ENCODE measurements at places on chromosomes 11 and 22.
A peak's percentile ranks its signal among the peaks of the same experiment; 100 is the strongest.

DNA sequence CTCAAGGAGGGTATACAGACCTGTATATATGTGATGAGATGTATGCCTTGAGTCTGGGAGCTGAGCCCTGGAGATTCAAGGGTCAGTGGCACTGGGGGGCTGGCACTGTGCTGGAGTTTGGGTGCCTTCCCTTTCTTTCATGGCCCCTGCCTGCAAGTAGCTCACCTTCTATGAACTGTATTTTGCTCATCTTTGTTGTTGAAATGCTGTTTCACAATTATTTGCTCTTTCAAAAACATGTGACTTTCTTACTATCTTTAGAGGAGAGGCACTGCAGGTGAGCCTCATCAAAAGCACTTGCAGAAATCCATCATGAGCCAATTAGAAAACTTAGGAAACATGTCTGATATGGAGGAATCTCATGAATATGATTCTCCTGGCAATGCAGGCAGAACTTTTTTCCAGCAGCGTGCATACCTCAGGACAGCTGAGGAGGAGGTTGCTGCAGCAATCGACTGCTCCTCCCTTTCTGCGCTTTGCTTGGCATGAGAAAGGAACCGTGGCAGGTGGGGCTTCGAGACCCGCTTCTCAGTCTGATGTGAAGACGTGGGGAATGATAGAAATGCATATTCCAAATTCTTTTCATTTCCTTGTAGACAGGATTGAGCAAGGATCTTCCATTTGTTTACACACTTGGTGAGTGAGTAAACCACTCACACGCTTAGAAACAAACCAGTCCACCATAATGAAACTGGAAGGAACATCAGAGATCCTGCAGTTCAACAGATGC lies 178.4 kb upstream of the E2F8 start:
- no peak for DNase-seq

GRCh38 chr11:15793043-15793996 lies 563.0 kb downstream of the SOX6 start:
- no peak for DNase-seq

DNA sequence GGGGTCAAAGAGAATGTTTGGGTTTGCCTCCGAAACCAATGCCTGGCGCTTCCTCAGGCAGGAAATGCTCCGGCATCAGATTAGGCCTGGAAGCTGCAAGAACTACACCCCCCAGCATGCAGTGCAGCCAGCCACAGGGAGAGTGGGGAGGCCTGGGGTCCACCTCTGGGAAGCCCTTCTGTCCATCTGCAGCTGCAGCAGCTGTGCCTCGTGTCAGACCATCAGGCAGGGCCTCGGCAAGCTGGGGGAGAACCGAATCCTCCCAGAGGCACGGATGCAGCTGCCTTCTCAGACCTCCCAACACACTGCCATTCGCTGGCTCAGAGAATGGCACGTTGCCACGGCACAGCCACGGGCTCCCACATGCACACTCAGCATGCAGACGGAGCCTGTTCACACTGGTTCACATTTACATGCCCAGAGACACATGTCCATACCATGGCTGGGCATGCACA lies 57.4 kb downstream of the NECTIN1 start:
- no peak for DNase-seq

DNA sequence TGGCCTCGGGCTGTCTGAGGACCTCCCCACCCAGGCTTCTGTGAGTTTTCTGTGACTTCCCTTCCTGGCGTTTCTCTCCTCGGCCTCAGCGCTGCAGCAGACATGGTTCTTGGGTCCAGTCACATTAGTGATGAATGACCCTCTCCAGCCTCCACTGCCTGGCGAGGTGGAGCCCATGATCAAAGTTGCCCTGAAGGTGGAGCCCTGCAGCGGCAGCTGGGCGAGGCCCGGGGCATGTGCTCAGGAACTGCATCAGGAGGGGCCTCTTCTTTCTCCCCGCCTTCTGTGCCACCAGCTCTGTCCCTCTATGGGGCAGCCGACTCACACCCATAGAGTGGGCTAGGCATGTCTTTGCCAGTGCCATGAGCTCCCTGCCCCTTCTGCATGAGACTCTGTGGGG lies 1079.7 kb downstream of the TBC1D22A start:
- no peak for DNase-seq

DNA sequence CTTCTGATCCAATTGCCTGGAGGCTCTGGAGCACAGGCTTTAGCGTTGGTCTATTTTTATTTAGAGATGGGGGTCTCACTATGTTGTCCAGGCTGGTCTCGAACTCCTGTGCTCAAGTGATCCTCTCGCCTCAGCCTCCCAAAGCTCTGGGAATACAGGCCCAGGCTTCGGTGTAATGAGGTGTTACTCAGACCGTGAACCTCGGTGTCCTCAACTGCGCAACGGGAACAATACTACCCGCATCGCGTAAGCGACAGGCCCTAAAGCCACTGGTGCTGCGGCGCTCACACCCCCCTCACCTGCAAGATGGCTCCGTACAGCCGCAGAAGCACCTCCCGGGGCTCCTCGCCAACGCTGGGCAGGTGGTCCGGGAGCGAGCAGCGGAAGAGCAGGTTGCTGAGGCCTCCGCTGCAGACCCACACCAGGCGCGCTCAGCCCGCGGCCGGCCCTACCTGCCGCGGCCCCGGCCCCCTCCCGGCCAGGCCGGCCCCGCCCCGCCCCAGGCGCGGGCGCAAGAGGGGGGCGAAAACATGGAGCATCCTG lies 628 bp downstream of the CHKB start:
- DNase-seq: no peak

- no peak for DNase-seq
Observed at GRCh38 chr11:119607726-119608125, 121.3 kb downstream of the NECTIN1 start.

DNA sequence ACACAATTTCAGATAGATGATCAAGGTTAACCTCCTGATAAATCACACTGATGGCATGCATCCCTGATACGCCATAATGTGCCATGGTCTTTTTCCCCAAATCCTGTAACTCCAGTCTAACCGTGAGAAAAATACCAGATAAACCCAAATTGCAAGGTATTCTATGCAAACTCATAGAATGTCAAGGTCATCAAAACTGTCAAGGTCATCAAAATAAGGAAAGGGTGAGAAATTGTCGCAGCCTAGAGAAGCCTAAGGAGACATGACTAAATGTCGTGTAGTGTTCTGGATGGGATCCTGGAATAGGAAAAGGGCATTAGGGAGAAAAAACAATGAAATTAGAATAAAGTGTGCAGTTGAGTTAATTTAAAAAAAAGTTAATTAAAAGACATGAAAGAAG lies 4.7 kb downstream of the TTC12 start:
- DNase-seq: no peak

GRCh38 chr11:34105957-34106504 lies 602 bp downstream of the NAT10 start:
- no peak for DNase-seq

- no peak for DNase-seq
Observed at GRCh38 chr22:24744638-24745037, 29.9 kb downstream of the PIWIL3 start.

DNA sequence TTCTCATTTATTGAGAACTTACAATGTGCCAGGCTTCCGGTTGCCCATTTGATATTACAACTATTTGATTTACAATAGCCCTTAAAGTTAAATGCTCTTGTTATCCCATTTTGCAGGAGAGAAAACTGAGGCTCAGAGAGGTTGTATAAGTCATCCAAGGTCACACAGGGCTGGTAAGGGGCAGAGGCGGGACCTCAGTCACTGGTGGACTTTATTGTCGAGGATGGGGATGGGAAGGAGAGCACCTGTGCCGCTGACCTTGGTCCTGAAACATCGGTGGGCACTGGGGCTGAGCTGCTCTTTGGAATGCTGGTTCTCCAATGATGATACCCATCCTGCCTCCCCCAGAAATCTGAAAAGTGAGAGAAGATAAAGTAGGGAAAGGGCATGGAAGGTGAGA lies 265.4 kb downstream of the MIAT start:
- DNase-seq: no peak

- peak; percentile 90 for DNase-seq
Observed at GRCh38 chr11:14519917-14520746, at the start of gene PSMA1. Gene PSMA1, minus strand, starts transcription at chr11:14520386. Its CDS starts 87 bp downstream, at chr11:14520299.

- no peak for DNase-seq
Observed at GRCh38 chr11:110415081-110415480, 14.7 kb upstream of the FDX1 start.

GRCh38 chr22:38623351-38623750 lies 32.8 kb downstream of the FAM227A start:
- no peak for DNase-seq

GRCh38 chr11:64150481-64151239 lies 15.3 kb downstream of the MACROD1 start:
- no peak for DNase-seq

GRCh38 chr11:4684631-4685285 lies 12.9 kb downstream of the OR51E2 start:
- DNase-seq: no peak

- DNase-seq: no peak
Observed at GRCh38 chr11:70952191-70952590, 300.2 kb downstream of the SHANK2 start.

DNA sequence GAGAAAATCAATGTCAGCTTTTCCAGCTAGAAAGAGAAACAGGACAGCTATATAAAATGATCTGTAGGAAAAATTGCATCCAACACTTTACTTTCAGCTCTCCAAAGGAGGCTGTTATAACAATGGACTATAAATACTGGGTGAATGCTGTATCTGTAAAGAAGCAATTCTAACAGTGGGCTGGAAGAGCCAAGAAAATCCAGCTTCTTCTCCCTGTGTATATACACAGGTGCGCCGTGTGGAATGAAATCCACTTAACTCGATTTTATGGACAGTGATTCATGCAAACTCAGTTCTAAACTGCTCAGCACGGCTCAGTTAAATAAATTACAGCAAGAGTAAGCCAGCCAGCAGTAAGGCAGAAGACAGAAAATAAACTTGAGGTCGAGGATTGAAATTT lies 32.5 kb upstream of the LMO2 start:
- no peak for DNase-seq

DNA sequence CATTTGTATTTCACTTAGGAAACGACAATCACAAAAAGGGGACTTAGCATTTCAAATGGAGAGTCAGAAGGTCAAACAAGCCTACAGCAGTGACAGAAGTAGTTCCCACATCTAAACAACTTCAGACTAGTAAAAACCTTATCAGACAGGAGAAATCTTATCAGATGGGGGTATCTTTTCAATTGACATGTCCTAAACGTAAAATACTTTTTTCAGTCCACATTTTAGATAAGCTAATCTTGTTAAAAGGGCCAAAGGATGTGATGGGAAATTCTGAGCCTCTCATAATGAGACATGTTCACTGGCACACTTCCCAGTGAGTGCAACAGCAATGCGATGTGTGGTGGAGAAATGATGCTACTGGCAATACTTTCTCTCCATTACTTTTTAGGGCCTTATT lies 2.4 kb downstream of the MAPK1 start:
- peak; percentile 29 for DNase-seq

GRCh38 chr11:88202498-88202897 lies 27.3 kb upstream of the RAB38 start:
- no peak for DNase-seq

DNA sequence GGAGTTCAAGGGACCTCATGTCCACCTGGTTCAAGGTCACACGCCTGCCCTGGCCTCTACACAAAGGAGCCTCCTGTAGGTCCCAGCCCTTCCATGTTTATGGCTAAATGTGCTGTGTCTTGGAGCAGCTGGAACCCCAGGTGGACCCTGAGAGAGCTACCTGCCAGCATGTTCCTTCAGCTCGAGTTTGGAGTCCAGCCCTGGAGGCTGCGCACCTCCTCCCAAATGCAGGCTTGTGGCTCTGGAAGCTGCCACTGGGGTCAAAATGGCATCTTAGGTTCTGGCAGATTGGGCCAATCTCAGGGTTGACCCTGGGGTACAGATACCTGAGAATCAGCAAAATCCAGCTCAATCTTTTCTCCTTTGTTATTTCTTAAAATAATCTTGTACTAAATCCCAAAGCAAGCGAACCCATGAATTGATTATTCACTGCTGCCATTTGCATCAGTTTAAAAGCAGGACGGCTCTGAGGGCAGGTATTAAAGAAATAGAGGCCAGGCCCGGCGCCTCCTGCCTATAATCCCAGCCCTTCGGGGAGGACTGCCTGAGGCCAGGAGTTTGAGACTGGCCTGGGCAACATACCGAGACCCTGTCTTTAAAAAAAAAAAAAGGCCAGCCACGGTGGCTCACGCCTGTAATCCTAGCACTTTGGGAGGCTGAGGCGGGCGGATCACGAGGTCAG lies 2.9 kb downstream of the TNFRSF13C start:
- DNase-seq: no peak

DNA sequence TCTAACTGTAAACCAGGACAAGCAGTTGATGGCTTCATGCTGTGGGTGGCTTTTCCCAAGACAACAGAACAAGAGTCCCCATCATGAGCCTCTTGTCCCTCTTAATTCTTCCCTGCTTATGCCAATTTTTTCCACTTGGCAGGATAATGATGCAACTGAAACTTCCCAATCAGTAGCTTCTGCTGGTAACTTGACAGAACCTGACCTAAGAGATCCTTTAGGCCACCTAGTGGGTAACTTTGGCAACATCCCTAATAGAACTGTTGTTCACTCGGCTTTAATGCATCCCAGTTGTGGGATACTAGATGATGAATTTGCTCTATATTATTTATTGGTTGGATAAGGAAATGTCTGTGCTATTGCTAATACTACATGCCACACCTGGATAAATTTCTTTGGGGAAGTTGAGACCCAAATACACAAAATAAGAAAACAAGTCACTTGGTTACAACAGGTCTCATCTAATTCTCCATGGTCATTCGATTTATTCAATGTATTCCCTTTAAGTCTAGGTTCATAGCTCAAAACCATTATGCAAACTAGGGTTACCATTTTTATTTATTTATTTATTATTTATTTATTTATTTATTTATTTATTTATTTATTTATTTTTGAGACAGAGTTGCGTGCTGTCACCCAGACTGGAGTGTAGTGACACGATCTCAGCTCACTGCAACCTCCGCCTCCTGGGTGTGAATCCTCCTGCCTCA lies 41.4 kb upstream of the NFAM1 start:
- DNase-seq: no peak

DNA sequence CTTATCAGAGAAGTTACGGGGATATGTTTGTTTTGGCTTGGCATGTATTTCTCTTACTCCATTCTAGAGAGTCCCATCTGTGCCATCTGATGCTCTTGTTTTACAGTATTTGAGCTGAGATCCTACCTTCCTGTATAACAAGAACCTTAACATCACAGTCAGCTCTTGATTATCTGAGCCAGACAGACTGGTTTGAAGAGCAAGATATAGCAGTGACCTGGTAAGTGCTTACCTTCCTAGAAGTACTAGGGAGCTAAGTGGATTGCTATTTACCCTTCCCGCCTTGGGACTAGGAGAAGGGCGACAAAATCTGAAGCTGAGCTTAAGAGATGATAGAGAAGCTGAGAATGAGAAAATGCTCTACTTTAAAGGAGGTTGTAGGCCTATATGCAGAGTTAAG lies 235.3 kb downstream of the CSNK2A3 start:
- no peak for DNase-seq

Measured in stimulated activated CD4-positive, alpha-beta T cell treated with anti-CD3 and anti-CD28 coated beads, Interleukin-1b, Interleukin-23, amount 100 ng/mL, for 24 hours (primary cell).